ENCODE measurements at places on chromosomes 11 and 22. TPM values are rescaled to one million over a fixed set of nuclear protein-coding genes. Genes with fewer than 3 reads are reported as not detected.

Gene TIMM10B
- 61.7 TPM for total RNA-seq

Gene NLRP6
- not detected for total RNA-seq

Gene KCTD14
- 1.7 TPM for total RNA-seq

Gene CCDC157
- 2.4 TPM for total RNA-seq

Gene DLG2
- total RNA-seq, result 0.44 TPM

Gene TSPAN18
- total RNA-seq, result 0.66 TPM

Gene DEFB131B
- not detected for total RNA-seq

Gene KRTAP5-5
- not detected for total RNA-seq

Gene LIPT2
- total RNA-seq, result 2.4 TPM

Gene MYBPC3
- not detected for total RNA-seq

Gene DNAJB7
- not detected for total RNA-seq

Gene CLTCL1
- 12.7 TPM for total RNA-seq

Gene HOATZ
- total RNA-seq, result not detected

Gene BCO2
- total RNA-seq, result 34.1 TPM

Gene SLC22A9
- not detected for total RNA-seq

Gene CCDC87
- 0.29 TPM for total RNA-seq

Gene LARGE2
- total RNA-seq, result not detected

Gene RAB38
- total RNA-seq, result 2.8 TPM

Gene STK33
- 0.57 TPM for total RNA-seq

Gene ACER3
- total RNA-seq, result 12.7 TPM

Gene OR52I1
- total RNA-seq, result not detected

Gene FXYD2
- 0.22 TPM for total RNA-seq

Gene RAB39A
- not detected for total RNA-seq

Gene FGF4
- total RNA-seq, result not detected

Gene RFPL3
- not detected for total RNA-seq

Gene ZNF408
- total RNA-seq, result 19.3 TPM

Gene CNTF
- 4.9 TPM for total RNA-seq

Gene CHADL
- 1.1 TPM for total RNA-seq

Gene TH
- total RNA-seq, result not detected

Gene ZBTB44
- total RNA-seq, result 32.2 TPM

Gene APLNR
- total RNA-seq, result not detected

Gene EML3
- 20.3 TPM for total RNA-seq

Gene KCNJ1
- total RNA-seq, result not detected

Gene C11orf42
- total RNA-seq, result not detected

Gene OR5AK2
- not detected for total RNA-seq

Gene OR8A1
- total RNA-seq, result under 0.01 TPM

Gene OR8D4
- not detected for total RNA-seq

Gene MEI1
- total RNA-seq, result 6.7 TPM

Gene OR5B21
- total RNA-seq, result not detected

Gene MYOD1
- total RNA-seq, result not detected

Gene OR1S2
- total RNA-seq, result not detected

Gene GPHA2
- total RNA-seq, result not detected

Gene RAPSN
- 0.14 TPM for total RNA-seq

All from placental pericyte (primary cell).